HCT116 (cell line): ENCODE measurements at places on chromosomes 2 and 18.
A peak's percentile ranks its signal among the peaks of the same experiment; 100 is the strongest.

GRCh38 chr18:63858456-63858855, 29.0 kb upstream of the SERPINB2 start:
- no peak for DNase-seq

GRCh38 chr2:177318613-177319012, 54.1 kb upstream of the NFE2L2 start:
- DNase-seq: no peak

GRCh38 chr18:35775887-35776286, 194.3 kb downstream of the GALNT1 start:
- no peak for DNase-seq

- DNase-seq: no peak
These were observed 429.4 kb downstream of the ARHGAP15 start for GRCh38 chr2:143558665-143559064.

GRCh38 chr2:182824056-182824766, 42.2 kb downstream of the FRZB start:
- no peak for DNase-seq

DNA sequence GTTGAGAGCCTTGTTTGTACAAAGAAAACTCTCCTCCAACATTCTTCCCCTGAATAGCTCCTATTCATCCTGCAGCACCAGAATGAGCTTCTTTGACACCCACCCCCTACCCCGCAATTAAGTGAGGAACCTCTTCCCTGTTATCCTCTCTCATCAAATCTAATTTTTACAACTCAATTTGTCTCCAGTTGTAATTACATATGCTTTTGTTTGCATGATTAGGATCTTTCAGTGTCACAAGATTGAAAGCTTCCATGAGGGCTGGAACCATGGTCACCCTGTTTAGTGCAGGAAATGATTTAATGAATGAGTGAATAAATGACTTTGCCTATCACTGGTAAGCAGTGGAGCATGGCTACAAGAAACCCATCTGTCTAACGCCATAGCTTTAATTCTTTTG, 334.6 kb upstream of the KLHL29 start:
- DNase-seq: no peak

DNA sequence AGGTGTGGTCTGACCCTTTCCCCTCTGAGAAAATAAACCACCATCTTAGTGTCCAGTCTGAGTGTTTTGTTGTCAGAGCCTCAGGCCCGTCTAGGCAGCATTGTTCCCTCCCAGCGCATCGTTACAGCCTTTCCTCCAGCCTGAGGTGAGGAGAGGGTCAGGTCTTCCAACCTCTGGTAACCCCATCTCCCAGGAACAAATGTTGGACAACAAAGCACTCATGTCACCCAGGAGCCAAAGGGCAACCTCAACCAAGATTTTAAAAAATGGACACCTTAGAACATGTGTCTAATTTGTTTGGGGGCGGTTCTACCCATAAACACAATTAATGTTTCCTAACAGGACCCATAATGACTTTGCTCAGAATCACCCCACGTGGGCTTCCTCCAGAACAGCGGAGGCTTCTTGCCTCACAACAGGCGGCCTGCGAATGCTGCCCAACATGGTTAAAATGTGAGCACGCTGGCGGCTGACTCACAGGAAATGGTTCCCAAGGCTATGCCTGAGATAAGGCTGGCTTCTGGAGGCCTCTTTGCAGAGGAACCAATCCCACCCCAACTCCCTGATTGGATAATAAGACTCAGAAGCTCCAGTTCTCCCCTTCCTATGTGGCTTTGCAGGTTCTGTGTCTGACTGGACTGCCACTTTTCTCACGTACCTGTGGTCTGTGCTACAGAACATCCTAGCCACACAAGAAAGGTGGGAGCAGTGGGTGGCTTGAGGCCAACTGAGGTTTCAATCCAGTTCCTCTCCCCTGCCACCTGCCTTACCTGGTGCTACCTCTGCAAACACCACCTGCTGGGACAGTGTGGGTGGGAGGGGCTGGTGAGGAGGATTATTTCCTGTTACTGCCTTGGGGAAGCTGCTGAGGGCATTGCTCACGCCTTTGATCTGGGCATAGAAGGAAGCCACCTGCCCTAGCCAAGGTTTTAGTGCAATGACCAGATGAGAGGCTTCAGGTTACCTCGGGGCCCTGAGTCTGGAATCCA, 108.8 kb downstream of the B3GNT2 start:
- DNase-seq: peak; percentile 94

GRCh38 chr2:52383541-52383940, 1351.6 kb upstream of the NRXN1 start:
- no peak for DNase-seq

DNA sequence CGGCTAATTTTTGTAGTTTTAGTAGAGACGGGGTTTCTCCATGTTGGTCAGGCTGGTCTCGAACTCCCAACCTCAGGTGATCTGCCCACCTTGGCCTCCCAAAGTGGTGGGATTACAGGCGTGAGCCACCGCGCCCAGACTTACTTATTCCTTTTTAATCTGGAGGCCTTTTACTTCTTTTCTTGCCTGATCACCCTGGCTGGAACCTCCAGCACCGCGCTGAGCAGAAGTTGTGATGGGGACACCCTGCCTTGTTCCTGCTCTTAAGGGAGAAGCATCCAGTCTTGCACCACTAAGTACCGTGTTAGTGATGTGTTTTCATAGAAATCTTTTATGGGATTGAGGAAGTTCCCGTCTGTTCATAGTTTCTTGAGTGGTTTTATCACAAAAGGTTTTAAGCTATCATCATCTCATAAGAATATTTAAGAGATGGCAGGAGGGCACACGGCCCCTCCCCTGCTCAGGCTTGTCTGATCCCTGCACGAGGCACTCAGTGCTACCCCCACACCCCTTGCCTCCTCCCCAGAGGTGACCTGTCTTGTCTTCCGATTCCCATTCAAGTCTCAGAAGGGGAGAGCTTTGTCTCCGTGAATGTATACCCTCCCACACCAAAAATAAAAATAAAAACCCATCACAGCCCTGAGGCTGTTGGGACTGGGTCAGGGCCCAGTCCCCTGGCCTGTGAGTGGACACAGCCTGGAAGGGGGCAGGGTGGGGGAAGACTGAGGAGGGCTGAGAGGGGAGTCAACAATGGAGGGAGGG, 65.3 kb upstream of the SMAD7 start:
- no peak for DNase-seq

DNA sequence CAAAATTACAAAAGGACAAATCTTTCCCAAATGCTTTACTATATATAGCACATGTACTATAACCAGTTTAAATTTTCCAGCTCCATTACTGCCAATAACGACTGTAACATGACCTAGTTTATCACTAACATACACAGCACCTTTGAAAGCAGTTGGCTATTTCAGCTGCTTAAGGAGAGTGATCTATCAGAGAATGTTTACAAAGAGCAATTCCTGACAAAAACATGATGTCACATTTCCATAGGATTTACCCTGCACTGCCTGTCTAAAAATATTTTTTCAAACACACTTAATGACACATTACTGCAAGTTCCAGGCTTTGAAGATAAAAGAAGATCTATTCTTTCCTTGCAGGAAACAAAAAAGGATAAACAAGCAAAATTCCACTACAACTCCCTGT, 40.6 kb downstream of the ZNF516 start:
- no peak for DNase-seq

- no peak for DNase-seq
These were observed 513.8 kb downstream of the RNF144A start for GRCh38 chr2:7430869-7431641.
